ENCODE measurements at places on chromosomes 5 and 9.

DNA sequence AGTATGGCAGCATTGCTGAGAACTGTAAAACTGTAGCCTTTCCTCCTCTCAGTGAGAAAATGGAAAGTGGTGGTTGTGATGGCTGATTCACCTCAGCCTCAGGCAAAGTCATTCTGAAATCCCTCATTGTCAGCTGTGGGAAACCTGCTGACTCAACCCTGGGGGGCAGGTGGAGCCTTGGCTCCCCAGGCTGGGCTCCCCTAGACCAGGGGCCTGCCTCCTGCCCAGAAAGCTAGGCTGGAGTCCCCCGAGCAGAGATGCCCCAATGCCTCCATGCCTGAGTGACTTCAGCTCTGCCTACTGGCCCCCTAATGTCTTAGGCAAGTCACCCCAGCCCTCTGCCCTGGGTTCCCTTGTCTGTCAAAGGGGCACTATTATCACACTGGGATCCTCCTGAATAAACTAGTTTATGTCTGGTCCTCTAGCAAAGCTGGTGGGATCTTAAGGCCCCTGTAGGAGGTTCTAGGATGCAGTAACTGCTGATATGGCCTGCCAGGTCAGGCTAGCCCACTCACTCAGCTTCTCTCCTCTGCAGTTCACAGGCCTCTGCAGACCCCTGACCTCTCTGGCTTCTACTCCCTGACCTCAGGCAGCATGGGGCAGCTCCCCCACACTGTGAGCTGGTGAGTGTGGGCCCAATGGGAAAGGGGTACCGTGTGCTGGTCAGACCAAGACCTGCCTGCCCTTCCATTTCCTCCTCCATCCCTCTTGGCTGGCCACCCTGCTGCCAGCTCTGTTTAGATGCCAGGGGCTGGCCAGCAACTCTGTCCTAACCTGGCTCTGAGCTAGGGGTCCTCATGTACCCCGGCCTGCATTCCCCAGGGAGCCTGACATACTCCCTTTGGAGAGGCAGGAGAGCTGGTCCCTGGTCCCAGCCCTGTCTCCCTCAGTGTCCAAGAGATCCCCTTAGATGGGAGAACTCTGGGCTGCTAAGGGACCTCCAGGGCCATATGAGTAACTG lies 24.2 kb downstream of the TCF7 start:
- DNase-seq, result peak; percentile 51

- no peak for DNase-seq
These were observed 299.8 kb upstream of the NUDT12 start for GRCh38 chr5:103862398-103862797.

GRCh38 chr9:120221844-120222243 lies 358.1 kb downstream of the CDK5RAP2 start:
- DNase-seq, result no peak

- no peak for DNase-seq
These were observed 81.3 kb downstream of the IZUMO3 start for GRCh38 chr9:24464319-24464951.

DNA sequence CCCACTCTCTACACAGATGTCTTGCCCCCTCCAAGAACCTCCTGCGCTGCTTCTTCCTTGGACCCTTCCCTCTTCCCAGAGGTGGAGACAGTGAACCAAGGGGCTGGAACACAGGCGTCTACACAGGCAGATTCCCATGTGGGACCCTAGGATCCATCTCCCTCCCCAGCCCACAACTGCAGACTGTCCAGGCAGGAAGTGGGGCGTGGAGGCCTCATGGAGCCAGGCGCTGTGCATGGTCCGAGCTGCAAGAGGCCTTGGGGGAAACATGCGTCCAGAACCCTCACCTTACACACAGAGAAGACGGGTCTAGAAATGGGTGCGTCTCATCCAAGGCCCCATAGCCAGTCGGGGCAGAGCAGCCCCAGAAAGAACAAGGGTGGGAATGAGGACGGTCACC lies 117.5 kb downstream of the VAV2 start:
- DNase-seq, result no peak

DNA sequence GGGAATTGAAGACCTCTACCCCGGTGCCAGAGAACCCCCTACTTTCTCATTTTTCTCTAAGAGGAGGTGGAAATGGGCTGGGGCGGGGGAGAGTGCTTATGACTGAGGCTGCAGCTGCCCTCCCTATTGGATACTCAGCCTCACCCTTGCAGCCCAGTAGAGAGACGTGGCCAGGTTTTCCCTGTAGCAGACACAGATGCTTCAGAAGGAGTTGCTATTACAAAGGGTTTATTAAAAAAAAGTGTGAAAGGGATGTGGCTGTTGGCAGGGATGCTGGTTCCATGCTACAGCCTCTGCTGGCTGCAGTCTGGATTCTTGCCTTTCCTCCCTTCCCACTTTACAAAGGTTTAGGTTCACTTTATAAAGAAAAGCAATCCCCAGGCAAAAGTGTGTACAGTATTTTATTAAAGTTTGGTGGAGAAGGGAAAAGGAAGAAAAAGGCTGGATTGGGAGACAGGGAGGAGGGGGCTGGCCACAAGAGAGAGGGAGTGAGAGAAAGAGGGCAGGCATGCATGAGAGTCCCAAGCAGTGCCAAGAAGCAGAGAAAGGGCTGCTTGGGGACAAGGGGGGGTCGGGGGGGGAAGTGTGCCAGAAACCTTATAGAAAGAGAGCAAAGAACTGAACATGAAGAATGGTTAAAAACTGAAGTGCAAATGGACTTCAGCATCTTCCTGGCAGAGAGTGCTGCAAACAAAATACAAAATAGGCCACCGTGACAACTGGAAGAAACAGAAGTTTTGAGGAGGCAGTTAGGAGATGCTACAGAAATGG lies 29.5 kb upstream of the NFIB start:
- DNase-seq, result no peak

GRCh38 chr5:40452874-40453624 lies 226.7 kb upstream of the PTGER4 start:
- no peak for DNase-seq

DNA sequence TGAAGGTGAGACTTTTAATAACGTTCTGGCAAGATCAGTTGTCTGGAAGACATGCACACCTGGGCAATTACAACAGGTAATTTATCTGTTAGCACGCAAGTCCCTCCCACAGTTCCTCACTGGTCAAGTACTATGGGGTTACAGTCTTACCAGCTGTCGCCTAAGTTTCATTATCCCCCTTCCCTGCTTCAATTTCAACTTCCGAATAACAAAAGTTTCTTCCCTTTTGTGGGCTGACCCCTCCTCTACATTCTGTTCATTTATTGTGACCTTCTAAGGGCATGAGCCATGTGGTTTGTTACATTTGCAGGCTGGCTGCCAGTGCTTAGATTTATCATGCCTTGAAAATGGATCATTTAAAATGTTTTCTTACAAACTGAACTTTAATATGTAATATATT lies 16.5 kb downstream of the GAPT start:
- no peak for DNase-seq

DNA sequence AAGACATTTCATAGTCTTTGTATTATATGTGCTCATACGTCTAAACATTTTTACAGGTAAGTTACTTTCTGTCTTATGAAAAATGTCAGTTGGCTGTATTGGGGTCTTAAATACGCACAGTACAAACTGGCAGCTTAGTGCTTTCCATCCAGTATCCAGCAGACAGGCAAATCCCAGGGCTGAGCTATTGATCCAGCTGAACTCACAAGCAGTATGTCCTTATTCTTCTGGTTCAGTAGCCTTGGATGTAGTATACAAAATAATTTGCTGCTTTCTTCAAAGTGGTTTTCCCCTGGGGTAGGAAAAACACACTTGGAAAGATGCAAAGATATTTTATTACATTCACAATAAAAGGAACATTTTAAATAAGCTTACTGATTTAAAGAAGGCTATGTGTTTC lies 617.2 kb downstream of the NR2F1-AS1 start:
- no peak for DNase-seq

DNA sequence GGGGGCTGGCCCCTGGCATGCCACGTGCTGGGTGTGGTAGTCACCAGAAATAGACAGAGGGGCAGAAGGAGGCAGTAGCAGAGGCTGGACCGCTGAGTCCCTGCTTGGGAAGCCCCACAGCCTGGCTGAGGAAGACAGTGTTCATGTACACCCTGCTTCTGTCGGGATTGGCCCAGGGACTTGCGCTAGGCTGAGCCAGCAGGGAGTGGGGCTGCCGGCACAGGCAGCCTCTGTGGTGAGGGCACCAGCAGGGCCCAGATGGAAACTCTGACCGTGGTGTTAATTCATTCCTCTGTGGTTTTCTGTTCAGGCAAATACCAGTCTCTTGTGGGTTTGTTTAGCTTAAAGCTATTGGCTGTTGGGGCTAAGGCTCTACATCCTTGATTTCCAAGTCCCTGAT lies 108.6 kb upstream of the RAD23B start:
- DNase-seq, result no peak

- DNase-seq, result no peak
These were observed 6.8 kb downstream of the UBE2R2 start for GRCh38 chr9:33823801-33824200.

DNA sequence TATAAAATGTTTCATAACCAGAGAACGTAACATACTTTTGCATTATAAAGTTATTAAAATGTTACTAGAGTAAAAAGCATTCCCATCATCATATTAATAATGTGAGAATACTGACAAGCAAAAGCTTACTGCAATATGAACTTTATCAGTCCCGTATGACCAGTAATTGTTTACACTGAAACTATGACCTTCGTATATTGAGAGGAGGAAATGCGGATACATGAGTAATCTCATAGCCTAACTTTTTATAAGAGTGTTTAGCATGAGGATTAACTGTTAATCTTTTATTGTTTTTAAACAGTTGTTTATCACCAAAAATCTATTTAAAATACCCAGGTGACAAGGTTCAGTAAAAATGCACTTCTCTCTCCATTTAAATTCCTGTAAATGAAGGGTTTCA lies 272.4 kb downstream of the SLF1 start:
- no peak for DNase-seq

GRCh38 chr5:18433336-18433735 lies 799.1 kb downstream of the TAF11L14 start:
- no peak for DNase-seq

- no peak for DNase-seq
These were observed 199.9 kb downstream of the FBXL17 start for GRCh38 chr5:108181975-108182374.

- no peak for DNase-seq
These were observed 574.7 kb upstream of the MEF2C start for GRCh38 chr5:89457411-89458331.

DNA sequence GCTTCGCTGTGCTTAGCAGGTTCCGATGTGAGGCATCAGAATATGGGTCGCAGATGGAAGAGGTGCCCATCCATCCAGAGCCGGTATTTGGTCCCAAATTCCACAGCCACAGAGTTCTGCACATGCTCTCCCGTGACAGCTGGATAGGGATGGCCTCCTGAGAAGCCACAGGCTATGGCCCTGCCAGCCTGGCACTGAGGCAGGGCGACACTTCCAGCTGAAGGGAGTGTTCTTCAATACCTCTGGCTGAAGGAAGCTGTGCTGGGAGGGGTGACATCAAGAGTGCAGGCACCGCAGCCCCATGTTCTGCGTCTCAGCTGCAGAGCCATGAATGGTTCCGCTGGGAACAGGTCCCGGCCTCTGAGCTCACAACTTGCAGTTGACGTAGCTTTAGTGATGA lies 83.4 kb upstream of the SIMC1 start:
- no peak for DNase-seq

DNA sequence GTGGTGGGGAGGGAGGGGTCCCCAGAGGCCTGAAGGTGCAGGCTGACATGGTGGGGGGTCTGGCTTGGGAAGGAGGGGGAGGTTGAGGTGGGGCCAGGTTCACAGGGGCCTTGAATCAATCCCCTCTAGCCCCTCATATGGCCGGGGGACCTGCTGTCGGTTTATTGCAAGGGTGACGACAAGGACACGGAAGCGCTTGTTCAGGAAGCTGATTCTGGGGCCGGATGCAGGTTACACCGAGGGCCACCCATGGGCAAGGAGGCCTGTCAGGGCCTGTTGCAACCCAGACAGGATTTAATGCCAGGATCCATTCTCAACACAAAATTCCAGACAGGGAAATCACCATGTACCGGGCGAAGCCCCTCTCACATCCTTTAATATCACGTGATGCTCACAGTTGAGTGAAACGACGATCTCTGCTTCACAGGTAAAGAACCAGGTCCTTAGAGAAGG lies 41.6 kb upstream of the SYNPO start:
- no peak for DNase-seq

DNA sequence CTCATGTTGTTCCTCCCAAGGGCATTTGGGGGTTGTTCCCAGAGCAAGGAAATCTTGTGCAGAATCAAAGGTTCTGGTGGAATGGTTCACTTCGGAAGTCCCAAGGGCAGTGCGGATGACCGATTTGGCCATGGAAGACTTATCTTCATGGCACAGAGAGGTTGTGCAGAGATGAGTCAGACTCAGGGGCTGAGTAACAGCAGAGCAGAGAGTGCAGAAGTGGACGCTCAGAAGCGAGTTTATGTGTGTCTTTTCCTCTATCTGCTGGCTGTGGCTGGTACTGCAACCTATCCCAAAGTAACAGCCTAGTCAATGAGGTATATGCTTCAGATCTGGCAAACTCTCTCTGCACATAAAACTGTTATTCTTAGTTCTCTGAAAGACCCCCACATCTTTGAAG lies 118.1 kb downstream of the DPYSL3 start:
- DNase-seq, result no peak

GRCh38 chr5:179890751-179891682 lies 16.7 kb downstream of the TBC1D9B start:
- DNase-seq, result no peak

- no peak for DNase-seq
These were observed 24.9 kb downstream of the CAST start for GRCh38 chr5:96687080-96687479.

- no peak for DNase-seq
These were observed 28.7 kb downstream of the STRBP start for GRCh38 chr9:123239726-123240125.

DNA sequence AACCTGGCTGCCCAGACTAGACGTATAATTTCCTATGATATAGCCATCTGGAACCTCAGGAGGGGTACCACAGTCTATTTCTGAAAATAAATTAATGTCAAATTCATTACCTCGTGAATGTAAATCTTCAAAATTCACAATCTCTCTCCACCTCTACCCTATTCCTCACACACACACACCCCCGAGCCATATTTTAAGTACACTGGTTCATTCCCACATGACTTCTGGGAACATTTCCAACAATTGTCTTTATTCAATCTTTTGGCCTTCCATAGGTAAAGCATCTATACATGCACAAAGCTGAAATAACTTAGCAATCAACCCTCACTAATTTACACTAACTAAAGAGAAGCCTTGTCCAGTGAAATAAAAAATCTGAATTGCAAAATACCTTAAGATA lies 32.7 kb downstream of the SUSD1 start:
- no peak for DNase-seq

- peak; percentile 16 for DNase-seq
These were observed 54.0 kb upstream of the FCN1 start for GRCh38 chr9:134971696-134972095.

GRCh38 chr9:30060976-30061375 lies 2323.5 kb upstream of the ACO1 start:
- DNase-seq, result no peak

DNA sequence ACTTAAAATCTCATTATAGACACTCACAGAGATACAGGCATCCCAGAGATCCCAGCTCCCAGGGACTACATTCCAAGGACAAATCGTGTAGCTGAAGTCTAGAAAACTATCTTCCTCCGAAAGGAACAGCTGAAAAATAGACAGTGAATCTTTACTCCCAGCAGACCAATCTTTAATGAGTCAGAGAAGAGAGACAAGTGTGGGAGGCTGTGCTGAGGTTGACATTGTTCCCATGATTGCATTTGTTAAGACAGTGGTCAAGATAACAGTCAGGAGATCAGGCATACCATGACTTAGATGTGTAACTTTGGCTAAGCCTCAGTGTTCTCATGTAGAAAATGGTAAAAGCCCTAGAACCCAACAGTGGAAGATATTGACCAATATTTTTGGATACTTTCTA lies 120.7 kb downstream of the PAPPA start:
- DNase-seq, result no peak

GRCh38 chr5:118301696-118302095 lies 686.7 kb downstream of the DTWD2 start:
- DNase-seq, result no peak
